ENCODE measurements at places on chromosomes 16 and 17.

- no peak for DNase-seq
Observed at GRCh38 chr17:59856859-59857794, 35.6 kb downstream of the TUBD1 start.

DNA sequence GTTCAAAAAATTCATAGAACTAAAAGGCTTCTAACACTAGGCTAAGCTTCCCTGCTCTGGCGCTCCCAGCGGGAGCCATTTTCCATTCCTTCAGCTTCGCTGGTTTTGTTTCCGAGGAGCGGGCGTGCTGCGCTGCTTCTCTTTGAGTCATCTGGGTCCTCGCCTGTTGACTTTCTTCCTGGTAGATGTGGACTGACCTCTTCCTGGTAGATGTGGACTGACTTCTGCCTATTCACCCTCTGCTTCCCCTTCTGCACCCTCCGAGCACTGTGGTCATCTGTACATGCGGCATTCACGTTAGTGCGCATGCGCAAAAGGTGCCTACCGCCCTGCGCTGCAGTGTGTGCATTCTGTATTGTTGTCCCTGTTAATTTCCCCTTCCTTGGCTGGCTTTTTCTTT lies 40.8 kb upstream of the SEC14L1 start:
- no peak for DNase-seq

- DNase-seq, result no peak
Observed at GRCh38 chr16:20289571-20289970, 37.7 kb downstream of the GP2 start.

DNA sequence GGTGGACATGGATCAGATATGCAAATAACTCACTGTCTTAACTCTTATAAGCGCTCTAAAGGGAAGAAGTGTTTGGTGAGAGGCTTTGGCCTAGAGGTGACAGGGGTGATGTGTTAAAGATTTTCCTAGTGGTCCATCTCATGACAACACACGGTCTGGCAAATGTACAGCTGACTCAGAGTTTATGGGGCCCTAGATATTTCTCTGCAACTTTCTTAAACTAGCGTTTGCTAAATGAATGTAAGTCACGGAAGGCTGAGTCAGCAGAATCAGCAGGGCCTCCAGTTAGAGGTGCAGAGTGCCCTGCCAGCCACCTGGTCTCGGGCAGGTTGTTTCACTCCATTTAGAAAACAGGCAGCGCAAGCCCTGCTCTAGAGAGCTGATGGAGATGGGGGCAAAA lies 40.1 kb downstream of the CLEC16A start:
- DNase-seq, result no peak

GRCh38 chr17:38460082-38460715 lies 31.9 kb downstream of the ARHGAP23 start:
- DNase-seq, result no peak

- no peak for DNase-seq
Observed at GRCh38 chr17:17382065-17382459, 78.9 kb downstream of the NT5M start.

- DNase-seq, result no peak
Observed at GRCh38 chr17:49777563-49777962, 10.9 kb upstream of the KAT7 start.

DNA sequence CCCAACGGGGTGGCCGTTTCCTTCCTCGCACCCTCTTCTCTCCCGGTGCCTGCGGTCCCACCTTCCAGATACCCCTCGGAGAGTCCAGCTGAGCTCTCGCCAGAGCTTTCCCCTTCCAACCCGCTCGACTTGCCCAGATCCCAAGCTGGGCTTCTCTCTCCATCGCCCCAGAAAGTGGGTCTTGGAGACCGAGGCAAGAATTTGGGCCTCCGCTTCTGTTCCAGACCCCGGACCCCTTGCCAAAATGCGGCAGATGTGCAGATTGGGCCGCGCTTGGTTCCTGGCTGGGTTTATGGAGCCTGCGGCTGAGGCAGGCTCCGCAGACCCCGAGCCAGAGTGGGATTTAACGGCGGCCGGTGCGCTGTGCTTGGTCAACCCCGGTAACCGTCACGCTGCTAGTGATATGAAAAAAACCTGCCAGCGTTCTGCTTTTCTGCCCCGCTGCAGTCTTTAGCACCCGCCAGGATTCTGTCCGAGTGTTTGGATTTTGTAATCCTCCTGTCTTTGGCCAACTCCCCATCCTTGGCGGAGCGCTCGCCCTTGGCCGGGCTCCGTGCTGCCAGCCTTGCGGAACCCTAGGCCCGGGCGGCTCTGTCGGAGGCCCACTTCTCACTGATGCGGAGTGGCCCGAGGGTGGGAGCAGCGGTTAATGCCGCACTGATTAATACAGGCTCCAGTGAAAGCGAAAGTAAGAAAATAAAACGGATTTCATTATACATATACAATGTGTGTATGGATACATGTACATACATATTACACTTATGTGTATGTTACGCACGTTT lies 754 bp upstream of the SLFN11 start:
- DNase-seq, result peak; percentile 85

DNA sequence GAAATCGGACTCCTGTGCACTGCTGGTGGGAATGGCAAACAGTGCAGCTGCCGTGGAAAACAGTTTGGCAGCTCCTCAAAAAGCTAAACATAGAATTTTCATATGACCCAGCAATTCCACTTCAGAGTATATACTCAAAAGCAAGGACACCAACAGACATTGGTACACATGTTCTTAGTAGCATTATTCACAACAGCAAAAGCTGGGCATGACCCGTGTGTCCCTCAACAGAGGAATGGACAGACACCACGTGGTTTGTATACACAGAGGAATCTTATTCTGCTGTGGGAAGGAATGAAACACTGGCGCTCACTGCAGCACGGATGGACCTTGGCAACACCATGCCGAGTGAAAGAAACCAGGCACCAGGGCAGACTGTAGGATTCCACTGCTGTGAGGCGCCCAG lies 16.0 kb downstream of the NPTX1 start:
- no peak for DNase-seq

DNA sequence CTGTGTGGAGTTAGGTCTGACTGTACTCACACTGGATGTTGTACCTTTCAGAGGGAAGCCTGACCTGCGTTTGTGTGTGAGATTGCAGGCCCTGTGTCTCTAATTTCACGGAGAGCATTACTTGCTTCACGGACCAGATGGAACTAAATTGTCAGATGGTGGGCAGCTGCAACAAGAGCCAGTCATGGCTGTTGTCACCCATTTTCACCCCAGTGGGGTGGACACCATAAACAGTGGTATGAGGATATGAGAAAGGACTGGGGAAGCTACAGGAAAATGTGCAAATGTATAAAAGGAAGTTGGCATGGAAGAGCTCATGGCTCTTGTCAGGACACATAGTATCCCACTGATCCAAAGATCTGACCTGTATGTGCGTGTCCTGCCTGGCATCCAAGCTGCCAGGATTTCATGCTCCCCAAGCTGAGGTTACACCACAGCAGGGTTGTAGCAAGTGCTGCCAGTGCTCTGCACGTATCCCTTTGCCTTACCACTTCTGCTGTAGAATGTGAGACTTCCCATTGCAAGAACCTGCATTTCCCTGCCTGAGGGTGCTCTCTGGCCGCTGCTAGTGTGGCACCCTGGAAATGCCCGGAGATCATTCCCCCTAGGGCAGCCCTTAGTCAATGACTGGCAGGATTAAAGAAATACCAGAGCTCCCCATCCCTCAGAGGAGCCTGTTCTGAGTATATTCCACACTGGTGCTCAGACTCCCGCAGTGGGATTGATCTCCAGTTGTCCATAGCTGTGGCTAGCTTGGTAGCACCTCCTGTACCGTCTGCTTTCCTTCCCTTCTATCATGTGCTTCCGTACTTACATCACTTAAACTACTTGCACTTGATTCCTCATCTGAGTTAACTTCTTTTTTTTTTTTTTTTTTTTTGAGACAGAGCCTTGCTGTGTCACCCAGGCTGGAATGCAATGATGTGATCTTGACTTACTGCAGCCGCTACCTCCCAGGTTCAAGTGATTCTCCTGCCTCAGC lies 70.4 kb upstream of the TANC2 start:
- DNase-seq, result no peak
